ENCODE measurements at places on chromosomes 2 and 18. TPM values are rescaled to one million over a fixed set of nuclear protein-coding genes. Genes with fewer than 3 reads are reported as not detected.

- no peak for DNase-seq
Measured at GRCh38 chr18:47735041-47735702, 195.3 kb downstream of the SMAD2 start.

DNA sequence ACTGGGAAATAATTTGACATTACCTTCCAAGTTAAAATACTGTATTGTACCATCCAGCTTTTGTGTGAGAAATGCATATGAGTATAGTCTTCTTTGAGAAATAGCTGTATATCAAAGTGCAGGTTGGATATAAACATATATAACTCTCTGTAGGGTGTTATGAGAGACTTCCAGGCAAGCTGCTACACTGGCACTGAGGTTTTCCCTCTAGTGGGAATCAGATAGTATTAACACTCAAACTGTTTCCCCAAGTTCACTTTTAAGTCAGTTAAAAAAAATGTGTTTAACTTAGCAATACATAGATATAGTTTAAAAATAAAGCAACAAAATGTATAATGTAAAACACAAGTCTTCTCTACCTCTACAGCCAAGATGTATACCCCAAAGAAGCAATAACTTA, 368.4 kb upstream of the SLC8A1 start:
- DNase-seq = no peak

GRCh38 chr2:3223080-3223923, 154.3 kb downstream of the EIPR1 start:
- no peak for DNase-seq

DNA sequence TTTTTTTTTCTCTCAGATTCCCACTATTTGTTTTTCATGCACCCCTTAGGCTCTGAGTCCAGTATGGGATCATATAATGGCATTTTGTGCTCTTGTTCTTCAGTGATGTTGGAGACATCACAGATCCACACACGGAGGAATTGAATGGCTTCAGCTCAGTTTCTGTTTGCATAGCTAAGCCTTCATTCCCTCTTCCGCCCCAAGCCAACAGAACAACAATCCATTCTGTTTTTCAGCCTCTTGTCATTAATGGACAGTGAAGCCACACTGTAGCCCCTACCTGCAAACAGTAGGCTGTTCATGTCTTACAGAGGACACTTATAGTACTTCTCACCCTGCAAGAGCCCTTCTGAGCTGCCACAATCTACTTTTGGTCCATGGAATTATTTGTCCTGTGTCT, 64.0 kb upstream of the ZSWIM2 start:
- DNase-seq = no peak

GRCh38 chr2:198327526-198327925, 523.1 kb downstream of the PLCL1 start:
- no peak for DNase-seq

- no peak for DNase-seq
Measured at GRCh38 chr2:30678410-30679137, 128.7 kb downstream of the CAPN13 start.

- no peak for DNase-seq
Measured at GRCh38 chr2:61275575-61276184, 113.7 kb downstream of the C2orf74 start.

GRCh38 chr2:181319286-181319685, 137.9 kb upstream of the ITGA4 start:
- DNase-seq = no peak

The CPO gene
- not detected for total RNA-seq
